DMS 273 treated with DMSO at 0.1 percent for 48 hours (cell line): ENCODE measurements at places on chromosomes 7 and 10.

DNA sequence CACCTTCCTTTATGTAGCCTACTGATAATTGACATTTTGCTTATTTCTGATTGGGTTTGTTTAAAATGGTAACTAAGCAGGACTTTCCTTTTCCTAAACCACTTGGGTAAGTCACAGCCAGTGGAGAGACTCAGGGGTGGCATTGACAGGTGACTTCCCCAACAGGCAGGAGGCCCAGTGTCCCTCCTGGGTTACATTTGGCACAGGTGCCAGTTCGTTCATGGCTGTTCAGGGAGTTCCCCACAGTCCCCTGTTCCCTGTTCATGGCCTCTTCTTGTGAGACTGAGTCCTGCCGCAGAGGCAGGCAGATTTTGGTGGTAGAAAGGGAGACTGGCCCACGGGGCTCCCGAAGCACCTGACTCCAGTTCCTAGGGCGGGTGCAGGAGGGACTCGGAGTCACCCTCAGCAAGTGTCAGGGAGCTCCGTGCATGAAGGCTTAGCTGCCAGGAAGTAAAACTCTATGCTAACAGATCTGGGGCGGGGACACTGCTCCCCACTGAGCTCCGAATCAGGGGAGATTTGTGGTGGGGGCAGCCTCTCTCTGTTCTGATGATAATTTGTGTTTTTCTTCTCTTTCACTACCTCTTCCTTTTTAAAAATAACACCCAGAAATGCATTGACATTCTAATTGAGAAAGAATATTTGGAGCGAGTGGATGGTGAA is 84.1 kb downstream of the EZH2 start:
- DNase-seq, result no peak

DNA sequence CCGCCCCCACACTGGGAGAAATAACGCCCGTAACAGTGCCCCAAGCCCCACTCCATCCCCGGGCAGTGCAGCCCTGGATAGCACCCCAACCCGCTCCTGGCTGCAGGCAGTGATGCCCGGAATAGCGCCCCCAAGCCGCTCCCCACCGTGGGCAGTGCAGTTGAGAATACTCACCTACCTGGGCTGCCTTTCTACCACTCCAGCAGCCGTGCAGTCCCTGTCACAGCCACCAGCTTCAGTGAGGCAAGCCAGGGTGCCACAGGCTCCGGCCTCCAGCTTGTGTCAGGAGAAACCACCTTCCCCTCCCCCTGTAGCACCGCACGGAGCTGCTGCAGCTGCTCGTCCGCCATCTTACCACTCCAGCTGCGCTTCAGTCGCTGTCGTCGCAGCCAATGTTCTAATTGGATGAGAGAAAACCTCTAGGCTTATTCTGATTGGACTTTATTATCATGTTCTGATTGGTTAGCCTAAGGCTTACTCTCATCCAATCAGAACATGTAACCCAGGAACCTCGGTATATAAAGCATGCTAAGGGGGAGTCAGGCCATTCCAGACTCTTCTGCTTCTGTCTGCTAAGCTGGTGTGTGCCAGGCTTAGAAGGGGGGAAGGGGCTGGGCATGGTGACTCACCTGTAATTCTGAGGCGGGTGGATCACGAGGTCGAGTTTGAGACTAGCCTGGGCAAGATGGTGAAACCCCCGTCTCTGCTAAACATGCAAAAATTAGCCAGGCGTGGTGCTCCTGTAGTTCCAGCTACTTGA is 53.2 kb upstream of the ZNF33B start:
- DNase-seq, result no peak

- DNase-seq, result no peak
Observed at GRCh38 chr10:26909753-26910152, 49.0 kb upstream of the ABI1 start.

GRCh38 chr10:62681211-62681940 is 123.1 kb upstream of the ADO start:
- no peak for DNase-seq

- no peak for DNase-seq
Observed at GRCh38 chr7:140564643-140565042, 76.0 kb downstream of the DENND2A start.

DNA sequence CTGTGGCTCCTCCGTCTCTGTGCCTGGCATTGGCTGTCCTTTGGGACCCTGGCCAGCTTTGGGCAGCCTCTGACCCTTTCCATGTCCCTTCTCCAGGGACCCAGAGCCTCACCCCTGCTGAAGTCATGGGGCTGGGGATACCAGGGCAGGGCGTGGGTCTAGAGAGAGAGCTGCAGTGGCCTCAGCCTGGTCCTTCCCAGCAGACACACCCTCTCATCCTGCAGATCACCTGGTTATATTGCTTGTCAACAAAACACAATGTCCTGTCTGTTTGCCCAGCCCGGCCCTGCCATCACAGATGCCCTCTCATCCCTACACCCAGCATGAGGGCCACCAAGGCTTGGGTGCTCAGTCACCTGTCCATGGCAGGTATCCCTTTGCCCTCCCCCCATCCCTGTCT is 1.8 kb downstream of the MUC17 start:
- no peak for DNase-seq

DNA sequence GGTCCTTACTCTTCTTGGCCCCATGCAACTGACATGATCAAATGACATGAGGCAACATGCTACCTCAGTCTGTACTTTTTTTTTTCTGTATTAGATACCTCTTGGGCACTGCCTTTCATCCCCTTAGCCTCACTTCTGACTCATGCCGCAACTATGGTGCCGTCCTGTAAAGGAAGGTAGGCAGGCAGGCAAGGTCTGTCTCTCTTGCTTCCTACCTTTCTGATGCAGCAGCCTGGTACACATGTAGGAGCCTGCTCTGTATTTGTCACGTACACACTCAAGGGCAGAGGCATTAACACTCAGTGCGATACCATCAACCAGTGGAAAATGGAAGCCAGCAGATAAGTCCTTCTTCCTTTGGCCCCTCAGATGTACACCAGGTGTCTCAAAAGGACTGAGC is 146.7 kb downstream of the ATE1 start:
- DNase-seq, result no peak

- no peak for DNase-seq
Observed at GRCh38 chr10:44033008-44033407, 351.9 kb downstream of the CXCL12 start.

- no peak for DNase-seq
Observed at GRCh38 chr7:128767475-128768110, 8.0 kb downstream of the OPN1SW start.

GRCh38 chr7:34734771-34735170 is 76.8 kb downstream of the NPSR1 start:
- no peak for DNase-seq

DNA sequence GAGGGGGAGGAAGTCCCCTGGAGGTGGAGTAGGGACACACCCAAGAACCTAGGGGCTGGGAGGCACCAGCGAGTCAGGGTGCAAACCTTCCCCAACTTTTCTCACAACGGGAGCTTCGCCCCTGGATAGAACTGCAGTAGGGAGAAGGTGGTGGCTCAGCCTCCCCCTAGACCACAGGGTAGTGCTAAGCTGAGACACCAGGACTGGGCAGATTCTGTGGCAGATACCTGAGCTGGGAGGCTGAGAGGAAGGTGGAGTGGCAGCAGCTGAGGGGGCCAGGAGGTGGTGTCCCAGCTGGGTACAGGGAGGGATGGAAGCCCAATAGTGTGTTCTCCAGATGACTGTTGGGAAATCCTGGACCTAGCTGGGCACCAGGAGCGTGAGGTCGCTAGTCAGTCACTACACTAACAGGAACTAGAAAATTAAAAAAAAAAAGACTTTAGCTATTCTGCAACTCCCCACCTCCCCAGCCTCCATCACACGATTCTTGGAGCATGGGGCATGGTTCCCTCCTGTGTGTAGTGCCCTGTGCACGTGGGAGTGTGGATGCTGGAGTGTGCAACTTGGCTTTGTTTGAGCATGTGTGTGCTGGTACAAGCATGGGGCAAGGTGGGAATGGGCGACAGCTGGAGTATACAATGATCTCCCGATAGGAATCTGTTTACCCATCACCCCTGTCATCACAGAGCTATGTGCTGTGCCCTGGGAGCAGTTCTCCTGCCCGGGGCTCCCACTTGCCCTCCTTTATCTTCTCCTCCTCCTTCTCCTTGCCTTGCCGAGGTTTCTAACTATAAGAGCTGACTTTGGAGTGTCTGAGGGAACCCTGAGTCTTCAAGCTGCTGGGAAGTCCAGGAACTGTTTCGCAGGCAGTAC is 8.8 kb upstream of the TRPV6 start:
- DNase-seq, result no peak

GRCh38 chr10:13939391-13939790 is 352.6 kb downstream of the PRPF18 start:
- DNase-seq, result no peak

DNA sequence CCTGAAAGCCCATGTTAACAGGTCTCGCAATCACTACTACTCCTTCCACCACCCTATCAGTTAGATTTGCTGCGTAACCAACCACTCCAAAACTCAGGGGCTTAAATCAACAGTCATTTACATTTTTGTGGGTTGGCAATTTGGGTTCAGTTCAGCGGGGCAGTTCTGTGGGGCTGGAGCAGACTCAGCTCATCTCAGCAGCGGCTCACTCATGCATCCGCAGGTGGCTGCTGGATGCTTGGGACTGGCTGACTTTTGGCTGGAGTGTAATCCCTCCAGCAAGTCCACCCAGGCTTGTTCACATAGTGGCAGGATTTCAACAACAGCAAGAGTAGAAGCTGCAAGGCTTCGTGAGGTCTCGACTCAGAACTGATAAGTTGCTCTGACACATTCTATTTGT is 79.2 kb downstream of the NEUROD6 start:
- no peak for DNase-seq

DNA sequence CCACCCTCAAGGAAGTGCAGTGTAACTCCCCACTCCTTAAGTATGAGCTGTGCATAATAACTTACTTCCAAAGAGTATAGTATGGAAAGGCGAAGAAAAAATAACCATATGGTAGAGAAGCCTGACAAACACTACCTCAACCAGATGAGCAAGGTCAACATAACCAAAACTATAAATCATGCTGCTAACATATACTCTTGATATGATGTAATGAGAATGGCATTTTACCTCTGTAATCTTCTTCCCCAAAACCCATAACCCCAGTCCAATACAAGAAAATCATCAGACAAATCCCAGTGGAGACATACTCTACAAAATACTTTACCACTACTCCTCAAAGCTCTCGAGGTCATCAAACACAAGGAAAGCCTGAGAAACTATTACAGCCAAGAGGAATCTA is 15.8 kb downstream of the OSBPL3 start:
- DNase-seq, result no peak

DNA sequence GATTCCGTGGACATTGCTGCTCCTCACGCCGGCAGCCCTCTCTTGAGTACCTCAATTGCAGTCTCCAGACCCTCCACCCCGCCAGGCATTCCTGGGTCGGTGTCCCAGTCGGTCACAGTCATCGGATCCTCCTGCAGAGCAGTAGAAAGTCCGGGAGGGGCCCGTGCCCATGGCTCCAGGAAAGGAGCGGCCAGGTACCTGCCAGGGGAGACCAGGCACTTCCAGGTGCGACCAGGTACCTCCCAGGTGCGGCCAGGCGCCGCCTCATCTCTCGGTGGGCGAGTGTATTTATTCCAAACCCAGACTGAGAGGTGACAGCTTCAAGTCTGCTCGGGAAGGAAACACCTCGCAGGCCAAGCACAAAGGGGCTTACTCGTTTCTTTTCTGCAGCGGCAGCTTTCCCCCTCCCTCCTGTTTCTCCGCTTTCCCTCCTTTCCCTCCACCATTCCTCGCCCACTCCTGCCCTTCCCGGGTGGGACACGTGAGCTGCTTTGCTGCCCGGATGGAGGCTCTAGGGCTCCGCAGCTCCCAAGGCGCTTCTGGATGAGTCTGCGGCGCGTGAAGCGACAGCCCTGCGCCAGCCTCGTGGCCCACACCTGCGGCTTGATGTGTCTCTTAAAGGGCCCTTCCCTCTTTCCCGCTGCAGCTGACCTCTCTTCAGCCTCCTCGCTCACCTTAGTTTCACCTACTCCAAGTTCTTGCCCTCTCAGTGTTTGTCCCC is 39.4 kb upstream of the AGK start:
- DNase-seq, result no peak

DNA sequence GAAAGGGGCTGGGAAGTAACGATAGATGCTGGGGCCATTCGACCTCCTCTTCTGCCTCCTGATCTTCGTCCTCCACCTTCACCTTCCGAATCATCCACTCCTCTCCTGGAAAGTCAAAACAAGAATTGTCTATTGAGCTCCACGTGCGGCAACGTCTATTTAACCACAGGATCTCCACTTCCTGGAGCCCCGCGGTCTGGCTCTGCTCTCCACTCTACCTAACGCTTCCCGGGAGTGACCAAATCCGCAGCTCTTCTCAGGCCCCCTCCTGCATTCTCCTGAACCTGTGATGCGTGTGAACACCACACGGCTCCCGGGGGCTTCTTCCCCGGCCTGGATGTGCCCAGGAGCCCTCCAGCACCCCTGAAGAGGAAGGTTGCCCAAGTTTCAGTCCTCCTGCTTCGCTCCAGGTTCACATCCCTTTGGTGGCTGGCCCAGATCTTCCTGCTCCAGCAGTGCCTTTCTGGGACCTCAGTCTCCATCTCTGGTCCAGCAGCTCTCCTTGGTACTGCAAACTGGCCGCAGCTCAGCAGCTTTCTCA is 7.2 kb downstream of the ZNF467 start:
- DNase-seq, result no peak

- no peak for DNase-seq
Observed at GRCh38 chr10:3418041-3418754, 245.6 kb upstream of the PITRM1 start.

- no peak for DNase-seq
Observed at GRCh38 chr10:62130948-62131347, 137.7 kb downstream of the RTKN2 start.

GRCh38 chr10:13820119-13820963 is 233.6 kb downstream of the PRPF18 start:
- DNase-seq, result no peak

- no peak for DNase-seq
Observed at GRCh38 chr10:58894929-58895328, 281.5 kb upstream of the PHYHIPL start.

DNA sequence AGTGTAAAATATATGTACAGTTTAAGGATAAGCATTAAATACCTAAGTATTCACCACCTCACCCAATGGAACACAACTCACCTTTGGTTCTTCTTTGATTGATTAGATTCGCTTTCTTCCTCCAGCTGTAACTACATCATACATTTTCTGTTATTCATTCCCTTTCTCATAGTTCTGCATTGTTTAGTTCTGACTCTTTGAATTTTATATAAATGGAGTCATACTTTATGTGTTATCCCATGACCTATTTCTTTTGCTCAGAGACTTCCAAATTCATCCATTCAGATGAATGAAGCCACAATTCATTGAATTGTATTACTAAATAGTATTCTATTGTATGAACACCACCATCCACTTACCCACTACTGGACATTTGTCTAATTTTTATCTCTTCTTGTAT is 12.3 kb downstream of the THNSL1 start:
- no peak for DNase-seq

- DNase-seq, result no peak
Observed at GRCh38 chr7:17274551-17275245, 23.8 kb upstream of the AHR start.

- DNase-seq, result no peak
Observed at GRCh38 chr10:422241-422640, 267.2 kb downstream of the DIP2C start.

GRCh38 chr7:73769481-73770001 is 529 bp downstream of the CLDN3 start:
- DNase-seq, result no peak

- DNase-seq, result no peak
Observed at GRCh38 chr7:133797818-133798520, 329.2 kb upstream of the LRGUK start.
